ENCODE measurements at places on chromosomes 1 and 21.

GRCh38 chr1:77012066-77012465 lies 144.8 kb downstream of the ST6GALNAC5 start:
- DNase-seq = peak; percentile 11

- no peak for DNase-seq
These were observed 78.8 kb downstream of the MRPL39 start for GRCh38 chr21:25528515-25528914.

GRCh38 chr1:153362187-153362775 lies 4.6 kb downstream of the S100A9 start:
- DNase-seq = peak; percentile 41

DNA sequence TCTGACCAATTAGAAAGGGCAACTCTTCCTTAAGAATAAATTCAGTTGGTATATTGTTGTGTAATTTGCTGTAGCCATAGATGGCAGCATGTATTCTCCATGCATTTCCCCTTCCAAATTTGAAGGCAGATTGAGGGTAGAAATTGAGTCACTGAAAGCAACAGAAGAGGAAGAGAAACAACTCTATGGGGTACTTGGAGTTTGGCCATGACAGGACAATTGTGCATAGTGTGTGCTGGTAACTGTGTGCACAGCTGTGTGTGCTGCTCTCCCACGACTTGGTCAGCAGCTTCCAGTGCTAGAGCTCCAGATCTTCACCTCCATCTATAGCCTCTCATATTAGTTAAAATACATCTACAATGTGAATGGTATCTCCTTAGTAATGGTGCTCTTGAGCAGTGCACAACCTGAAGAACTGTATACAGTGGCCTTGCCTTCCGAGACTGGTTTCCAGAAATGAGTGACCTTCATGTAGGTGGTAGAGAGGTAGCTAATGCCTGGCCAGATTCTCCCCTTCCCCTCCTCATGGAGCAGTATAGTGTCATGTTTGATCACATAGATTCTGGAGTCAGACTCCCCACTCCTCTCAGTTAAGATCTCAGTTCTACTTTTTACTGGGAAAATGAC lies 882 bp upstream of the FCAMR start:
- no peak for DNase-seq

DNA sequence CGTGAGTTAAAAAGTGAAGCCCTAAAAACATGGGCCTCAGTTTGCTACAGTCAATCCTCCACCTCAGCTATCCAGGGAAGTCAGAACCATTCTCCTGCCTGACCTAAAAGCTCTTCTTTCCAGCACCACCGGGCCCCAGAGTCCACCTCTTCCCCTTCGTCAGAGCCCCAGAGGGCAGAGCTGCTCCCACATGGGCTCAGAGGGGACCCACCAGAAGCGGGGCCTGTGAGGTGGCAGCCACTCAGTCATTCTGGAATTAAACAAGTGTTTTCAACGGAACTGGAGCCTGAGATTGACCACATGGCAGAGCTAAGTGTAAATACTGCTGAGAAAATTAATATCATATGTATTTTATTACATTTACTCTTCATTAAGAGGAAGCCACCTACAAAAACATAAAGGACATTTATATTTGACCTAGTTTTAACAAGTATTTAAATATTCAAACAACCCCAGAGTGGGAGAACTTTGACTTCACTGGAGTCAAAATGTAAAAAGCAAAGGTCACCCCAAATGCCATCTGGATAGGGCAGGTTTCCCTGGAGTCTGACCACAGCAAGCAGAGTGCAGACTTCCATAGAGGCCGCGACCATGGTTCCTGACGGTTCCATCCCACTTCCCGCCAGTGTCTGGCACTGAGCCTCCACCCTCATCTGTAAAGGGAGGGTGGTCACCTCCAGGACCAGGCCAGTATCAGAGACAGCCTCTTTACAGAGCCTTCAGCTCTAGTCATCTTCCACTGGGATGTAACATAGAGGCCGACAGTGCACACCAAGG lies 1.8 kb downstream of the SUMO3 start:
- DNase-seq = no peak

DNA sequence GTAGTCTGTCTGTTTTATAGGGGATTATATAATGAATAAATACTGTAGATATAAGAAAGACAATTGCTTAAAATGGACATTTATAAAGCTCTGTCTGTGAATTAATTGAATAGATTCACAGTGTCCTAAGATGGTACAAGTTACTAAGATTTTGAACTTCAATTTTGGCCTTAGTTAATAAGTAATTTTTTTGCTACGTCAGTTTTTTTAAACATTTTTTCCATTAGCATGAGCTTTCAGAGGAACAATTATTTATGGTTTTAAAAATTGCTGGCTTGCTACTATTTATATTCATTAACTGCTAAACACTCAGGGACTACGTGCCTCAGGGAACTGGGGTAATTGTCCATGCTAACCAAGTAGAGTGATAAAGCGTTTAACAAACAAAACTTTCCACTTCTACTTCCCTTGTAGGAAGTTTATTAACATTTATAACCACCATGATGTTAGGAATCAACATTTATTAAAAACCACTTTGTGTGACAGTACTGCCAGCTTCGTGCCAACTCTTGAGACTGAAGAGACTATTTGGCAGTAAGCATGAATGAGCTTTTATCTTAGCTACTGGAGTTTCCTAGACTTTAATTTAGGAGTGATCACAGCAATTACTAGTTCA lies 65.4 kb upstream of the PTGS2 start:
- DNase-seq = no peak

DNA sequence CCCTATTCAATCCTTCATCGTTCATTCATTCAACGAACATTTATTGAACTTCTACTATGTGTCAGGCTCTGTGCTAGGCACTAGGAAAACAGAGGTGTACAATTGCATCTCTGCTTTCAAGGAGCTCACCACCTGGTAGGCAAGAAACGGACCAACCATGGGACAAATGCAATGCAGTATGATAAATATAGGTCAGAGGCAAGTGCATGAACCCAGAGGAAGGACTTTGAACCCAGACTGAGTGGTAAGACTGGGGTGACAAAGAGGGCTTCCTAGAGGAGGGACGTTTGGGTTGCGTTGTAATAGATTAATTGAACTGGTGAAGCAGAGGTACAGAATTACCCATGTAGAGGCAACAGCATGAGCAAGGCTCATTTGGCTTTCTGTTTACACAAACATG lies 16.4 kb downstream of the CD2 start:
- no peak for DNase-seq

- no peak for DNase-seq
These were observed 216.4 kb downstream of the FMN2 start for GRCh38 chr1:240308096-240308495.

DNA sequence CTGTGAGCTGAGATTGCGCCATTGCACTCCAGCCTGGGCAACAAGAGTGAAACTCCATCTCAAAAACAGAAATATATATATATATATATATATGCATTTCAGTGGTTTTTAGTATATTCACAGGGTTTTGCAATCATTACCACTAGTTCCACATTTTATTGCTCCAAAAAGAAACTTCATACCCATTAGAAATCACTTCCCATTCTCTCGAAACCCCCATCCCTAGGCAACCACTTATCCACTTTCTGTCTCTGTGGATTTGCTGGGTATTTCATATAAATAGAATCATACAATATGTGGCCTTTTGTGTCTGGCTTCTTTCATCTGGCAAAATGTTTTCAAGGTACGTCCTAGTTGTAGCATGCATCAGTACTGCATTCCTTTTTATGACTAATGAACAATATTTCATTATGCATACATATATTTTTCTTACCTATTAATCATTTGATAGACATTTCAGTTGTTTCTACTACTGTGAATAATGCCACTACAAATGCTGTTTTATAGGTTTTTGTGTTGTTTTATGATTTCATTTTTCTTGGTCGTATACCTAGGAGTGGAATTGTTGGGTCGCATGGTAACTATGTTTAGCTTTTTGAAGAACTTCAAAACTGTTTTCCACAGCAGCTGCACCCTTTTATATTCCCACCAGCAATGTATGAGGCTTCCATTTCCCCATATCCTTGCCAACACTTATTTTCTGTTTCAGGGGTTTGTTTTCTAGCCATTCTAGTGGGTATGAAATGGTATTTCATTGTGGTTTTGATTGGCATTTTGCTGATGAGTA lies 95.9 kb downstream of the PHTF1 start:
- no peak for DNase-seq

DNA sequence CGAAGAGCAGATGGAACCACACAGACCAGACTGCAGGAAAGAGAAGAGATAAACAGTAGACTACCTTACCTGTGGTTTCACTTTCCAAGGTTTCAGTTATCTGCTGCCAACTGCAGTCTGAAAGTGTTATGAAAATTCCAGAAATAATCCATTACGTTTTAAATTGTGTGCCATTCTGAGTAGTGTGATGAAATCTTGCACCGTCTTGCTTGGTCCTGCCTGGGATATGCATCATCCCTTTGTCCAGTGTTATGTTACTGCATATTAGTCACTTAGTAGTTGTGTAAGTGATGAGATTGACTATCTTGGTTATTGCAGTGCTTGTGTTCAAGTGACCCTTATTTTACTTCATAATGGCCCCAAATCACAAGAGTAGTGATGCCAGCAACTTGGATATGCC lies 33.9 kb downstream of the DNAJC6 start:
- no peak for DNase-seq

DNA sequence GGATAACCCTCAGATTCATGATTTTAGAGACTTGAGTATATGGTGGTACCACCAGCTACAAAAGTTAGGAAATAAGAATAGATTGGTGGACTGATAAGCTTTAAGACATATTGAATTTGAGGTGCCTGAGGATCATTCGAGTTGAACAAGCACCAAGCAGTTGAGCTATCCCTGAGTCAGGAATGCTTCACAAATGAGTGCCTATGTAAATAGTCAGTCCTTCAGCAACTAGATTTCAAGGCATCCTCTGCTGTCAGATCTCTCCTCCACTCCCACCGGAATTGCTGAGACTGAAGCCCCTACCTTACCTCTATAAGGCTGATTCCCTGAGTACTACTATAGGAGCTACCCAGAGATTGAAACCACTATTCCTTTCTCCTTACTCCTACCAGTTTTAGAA lies 7.1 kb downstream of the BTF3L4 start:
- no peak for DNase-seq

DNA sequence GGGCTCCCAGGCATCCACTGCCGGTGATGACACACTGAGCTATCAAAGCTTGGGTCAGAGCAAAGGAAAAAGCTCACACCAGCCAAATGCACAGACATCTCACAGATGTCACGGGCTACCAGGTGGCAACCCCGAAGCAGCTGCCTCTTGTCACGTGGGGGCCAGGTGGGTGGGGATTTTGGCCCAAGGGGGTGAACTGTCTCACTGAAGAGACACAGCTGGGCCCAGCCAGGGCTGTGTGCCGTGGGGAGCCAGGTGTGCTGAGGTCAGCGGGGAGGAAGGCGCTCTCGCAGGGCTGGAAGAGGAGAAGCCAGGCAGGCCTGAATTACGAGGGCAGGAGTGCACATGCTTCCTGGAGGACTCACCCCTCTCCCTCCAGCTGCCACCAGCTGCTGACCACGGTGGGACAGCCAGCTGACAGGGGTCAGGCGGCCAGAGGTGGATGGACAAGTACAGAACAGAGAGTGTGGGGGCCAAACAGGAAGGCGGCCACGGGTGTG lies 32.4 kb downstream of the KCNN3 start:
- peak; percentile 55 for DNase-seq

DNA sequence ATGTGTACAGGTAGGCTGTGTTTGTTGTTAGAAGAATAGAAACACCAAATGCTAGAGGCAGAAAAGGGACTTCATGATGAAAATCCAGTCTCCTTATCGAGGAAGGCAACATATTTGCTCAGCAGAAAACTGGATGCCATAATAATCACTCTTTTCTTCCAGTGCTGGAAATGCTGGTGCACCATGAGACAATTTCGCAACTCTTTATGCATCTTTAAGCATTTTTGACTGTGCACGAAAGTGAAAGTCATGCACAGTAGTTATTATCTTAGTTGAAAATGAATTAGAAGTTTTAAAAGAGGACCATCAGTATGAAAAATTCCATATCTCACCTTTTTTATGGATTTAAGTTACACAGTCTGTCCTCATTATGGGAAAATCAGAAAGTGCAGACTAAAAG lies 29.1 kb downstream of the SMYD2 start:
- no peak for DNase-seq

- no peak for DNase-seq
These were observed 165.6 kb downstream of the DUSP10 start for GRCh38 chr1:221576268-221576667.

DNA sequence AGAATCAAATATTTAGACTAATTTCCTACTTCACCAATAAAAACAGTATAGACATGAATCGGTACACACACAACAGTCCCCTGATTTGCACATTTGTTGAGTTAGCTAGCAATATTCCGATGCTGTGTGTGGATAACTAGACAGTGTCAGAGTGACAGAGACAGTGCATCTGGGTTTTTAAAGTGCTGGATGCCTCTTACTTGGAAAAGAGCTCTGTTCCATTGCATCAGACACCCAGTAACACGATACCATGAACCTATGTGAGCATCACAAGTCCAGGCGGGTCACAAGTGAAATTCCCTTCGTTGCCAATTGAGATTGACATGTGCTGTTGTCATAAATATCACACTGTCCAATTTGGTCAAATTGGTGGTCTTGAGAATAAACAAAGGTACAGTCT lies 82.0 kb upstream of the ESRRG start:
- DNase-seq = no peak

DNA sequence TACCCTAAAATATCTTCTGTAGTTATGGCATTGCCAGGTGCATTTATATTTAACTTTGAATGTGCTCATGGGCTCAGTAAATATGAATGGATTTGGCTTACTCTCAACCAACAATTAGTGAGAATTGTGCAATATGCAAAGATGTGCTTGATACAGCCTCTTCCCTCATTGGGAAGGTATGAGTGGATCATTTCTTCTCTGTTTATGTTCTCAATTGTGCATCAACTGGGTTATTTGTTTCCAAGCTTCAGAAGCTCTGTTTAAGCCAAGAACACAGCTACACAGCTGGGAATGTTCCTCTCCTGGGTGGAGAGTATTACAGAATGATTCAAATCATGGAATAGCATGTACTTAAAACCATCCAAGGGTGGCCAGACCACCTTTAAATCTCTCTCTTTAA lies 17.6 kb upstream of the MAP1LC3C start:
- no peak for DNase-seq

DNA sequence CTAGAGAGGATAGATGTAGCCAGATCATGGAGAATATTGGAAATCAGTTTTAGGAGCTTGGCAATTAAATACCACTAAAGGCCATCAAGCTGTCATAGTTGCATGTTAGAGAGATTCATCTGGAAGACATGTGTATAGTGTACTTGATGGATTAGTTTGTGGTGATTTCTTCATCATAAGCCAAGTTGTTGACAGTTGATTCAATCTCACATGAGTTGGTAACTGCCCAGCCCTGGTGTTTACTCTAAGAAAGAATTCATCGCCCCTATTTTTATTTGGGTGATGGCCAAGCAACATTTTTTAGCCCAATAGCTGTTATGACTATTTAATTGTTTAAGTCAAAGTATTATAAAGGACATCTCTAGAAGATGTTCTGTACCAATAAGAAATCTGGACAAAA lies 737.6 kb downstream of the PLA2G4A start:
- DNase-seq = no peak

Measured in NCI-H524 treated with DMSO at 0.1 percent for 48 hours (cell line).